ENCODE measurements at places on chromosomes 2 and 18.

GRCh38 chr2:63432373-63432772, 155.9 kb downstream of the WDPCP start:
- no peak for DNase-seq

- DNase-seq = no peak
Measured at GRCh38 chr2:216621292-216621691, 11.9 kb upstream of the IGFBP2 start.

DNA sequence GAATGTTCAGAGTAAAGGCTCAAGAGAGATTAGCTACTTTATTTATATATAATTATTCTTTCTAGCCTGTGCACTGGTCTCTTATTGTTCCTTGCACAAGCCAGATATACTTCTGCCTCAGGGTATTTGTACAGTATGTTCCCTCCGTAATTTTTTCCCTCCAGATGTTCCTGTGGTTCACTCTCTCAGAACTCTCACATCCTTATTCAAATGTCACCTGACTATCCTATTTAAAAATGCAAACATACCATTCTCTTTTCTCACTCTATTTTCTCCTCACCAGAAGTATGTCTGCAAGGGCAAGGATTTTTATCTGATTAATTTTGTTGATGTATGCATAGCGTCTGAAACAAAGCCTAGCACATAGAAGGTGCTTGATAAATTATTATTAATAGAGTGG, 64.0 kb upstream of the CERS6 start:
- no peak for DNase-seq

- no peak for DNase-seq
Measured at GRCh38 chr18:35639296-35639695, 57.8 kb downstream of the GALNT1 start.

DNA sequence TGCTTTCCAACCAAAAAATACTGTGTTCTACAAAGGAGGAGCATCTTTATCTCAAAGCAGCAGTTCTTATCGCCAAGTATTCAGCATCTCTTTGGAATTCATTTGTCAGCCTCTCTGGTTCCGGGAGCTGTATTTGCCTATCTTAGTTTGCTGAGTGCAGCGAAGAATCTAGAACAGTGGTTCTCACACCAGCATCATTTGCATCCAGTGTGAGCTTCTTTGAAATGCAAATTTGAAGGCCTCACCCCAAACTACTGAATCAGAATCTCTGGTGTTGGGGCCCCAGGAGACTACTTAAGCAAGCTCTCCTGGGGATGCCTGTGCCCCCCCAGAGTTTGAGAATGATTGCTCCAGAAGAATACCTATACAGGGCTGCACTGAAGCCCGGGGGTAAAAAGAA, 1.5 kb upstream of the PTPN2 start:
- no peak for DNase-seq

DNA sequence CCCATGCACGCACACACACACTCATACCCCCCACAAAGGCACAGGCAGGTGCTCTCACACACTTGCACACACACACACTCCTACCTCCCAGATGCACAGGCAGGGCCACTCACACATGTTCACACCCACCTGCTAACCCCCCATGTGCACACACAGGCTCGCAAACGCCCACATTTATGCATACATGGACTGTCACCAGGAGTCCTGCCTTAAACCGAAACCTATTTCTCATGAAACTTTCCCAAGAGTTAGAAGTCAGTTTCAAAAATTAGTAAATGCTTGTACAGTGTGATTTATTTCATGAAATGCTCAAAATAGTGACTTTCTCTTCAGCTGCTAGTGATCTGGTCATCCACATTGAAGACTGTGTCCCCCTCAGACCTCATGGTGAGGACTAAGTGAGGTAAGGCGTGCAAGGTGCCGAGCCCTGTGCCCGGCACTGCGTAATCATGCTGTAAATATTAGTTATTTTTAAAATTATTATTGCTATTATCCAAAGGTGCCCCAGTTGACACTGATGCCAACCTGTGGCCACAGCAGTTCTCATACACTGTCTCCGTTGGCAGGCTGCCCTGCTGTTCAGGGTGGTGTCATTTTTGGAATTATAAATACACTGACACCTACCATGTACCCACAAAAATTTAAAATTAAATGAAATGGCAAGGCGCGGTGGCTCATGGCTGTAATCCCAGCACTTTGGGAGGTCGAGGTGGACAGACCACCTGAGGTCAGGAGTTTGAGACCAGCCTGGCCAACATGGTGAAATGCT, 12.4 kb downstream of the CNNM4 start:
- no peak for DNase-seq

DNA sequence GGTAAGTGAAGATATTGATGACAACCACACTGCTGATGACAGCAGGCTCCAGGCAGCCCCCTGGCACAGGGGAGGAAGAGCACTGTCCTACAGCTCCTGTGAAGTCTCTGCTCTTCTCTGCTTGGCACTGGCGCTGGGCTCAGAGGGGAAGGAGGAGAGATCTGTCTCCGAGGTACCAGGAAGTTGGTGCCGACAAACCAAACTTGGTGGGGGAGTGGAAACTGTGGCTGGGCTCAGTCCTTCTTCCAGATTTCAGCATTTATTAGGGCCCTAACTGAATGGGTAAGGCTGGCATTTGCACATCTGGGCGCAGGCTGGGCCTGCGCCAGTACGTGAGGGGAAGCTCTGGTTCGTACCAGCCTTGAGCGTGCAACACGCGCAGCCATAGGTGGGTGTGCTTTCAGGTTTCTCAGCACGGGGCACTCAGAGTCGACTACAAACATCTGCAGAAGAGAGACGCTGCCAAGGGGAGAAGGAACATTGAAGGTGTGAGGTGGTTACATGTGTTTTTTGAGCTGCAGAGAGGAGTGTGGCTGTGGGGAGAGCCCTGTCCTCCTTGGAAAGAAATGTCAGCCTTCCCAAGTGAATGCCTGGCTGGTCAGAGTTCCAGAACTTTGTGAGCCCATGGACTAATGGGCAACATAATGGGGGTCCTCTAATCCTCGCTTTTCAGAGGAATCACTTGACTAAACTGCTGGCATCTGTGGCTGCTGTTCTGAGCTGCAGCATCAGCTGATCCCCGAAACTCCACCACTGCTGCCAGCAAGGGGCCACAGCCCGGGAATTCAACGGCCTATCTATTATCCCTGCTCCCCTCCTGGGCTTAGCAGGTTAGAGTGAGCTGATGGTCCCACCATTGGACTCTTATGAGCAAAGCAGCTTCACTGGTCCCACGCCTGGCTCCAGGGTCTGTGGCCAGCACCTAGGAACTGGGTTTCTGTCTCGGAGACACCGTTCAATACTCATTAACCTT, 55.2 kb upstream of the SEMA4C start:
- no peak for DNase-seq

DNA sequence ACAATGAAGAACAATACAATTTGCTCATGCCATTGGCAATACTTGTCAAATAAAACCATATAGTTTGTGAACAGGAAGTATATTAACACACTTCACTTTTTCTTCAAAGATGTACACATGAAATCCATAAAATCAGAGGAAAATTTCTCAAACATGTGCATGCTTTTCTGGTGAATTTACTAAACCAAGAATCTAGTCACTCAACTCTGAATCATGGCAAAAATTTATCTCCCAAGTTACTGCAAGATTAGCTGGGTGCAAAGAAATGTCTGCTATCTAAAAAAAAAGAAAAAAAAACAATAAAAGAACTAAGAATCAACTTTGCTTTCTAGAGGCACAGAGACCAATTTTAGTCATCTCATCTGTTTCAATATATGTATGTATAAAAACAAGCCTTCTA, 419.2 kb downstream of the NR4A2 start:
- DNase-seq = no peak

DNA sequence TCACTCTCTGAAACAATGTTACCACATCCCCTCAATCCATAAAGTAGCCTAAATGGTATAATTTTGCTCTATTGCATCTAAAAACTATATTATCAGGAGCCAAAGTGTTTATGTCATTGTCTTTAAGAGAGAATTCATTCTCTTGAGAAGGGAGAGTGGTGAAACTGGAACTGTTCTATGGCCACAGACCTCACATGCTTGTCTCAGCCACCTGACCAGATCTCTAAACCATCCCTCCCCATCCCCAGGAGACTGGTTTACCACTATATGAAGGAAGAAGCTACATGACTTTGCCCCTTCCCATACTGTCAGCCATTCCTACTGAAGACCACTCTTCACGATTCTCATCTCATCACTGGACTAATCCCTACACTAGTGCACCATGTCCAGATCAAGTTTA, 9.6 kb downstream of the CDH7 start:
- DNase-seq = no peak

- DNase-seq = no peak
Measured at GRCh38 chr18:24055009-24055804, 40.7 kb downstream of the TTC39C start.

GRCh38 chr2:219551441-219552381, 7.9 kb downstream of the TMEM198 start:
- DNase-seq = no peak

DNA sequence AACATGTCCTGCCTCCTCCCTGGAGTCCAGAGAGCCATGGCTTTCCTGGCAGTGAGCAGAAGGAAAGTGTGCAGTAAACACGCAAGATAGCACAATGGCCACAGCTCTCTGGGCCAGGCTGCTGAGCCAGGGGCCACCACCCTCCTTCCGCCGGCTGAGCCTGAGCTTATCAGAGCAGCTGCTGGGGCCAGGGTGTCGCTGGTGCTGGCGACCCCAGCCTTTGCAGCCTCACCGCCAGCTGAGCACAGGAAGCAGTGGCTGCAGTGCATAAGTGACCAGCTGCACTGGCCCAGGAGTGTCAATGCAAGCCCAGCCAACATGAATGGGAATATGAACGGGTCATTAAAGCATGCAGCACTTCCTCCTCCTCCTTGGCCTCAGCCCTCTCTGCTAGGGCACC, 172.0 kb downstream of the ZFP36L2 start:
- DNase-seq = no peak

DNA sequence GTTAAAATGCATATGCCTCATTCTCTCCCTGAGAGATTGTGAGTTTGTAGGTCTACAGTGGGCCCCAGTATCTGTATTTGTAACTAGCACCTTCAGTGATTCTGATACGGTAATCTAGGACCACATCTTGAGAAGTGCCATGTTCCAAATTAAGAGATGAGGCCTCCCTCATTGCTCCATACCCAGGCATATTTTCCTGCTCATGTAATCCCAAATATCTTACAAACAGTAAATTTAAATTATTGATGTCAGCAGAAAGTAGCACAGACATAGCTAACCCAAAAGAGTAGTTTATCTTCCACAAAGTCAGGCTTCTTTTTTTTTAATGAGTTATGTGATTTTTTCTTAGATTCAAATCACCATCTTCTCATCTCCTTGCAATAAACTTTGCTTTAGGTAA, 263.8 kb downstream of the SETBP1 start:
- DNase-seq = no peak

DNA sequence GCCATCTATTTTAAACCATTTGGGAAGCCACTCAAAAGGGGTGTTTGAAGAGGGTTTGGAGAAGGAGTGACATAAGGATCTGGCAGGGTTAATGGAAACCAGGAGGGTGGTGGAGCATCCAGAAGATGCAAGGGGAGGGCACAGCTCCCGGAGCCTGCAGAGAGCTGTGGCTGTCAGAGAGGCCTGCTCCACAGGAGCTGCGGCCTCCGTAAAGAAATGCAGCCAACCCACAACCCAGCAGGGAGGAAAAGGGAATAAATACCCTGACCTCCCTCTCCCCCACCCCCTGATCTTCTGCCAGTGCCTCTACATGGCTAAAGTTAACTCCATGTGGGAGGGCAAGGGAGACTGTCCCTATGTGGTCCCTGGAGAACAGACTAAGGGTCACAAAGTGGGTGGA, 567.1 kb upstream of the POU3F3 start:
- no peak for DNase-seq

GRCh38 chr2:189587780-189588179, 7.2 kb upstream of the SLC40A1 start:
- no peak for DNase-seq

DNA sequence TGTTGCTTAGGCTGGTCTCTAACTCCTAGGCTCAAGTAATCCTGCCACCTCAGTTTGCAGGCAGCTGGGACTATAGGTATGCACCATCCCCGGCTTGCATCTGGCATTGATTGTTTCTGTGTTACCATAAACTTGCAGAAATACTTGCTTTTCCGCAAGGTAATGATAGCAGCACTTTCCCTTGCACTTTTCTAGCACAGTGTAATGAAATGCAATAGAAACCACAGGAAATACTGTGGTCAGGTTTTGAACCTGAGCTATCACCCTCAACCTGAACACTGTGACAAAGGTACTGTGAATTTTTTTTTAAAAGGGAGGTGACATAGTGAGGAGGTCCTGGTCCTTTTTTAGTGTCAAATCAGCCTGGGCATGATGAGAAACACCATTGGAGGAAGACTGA, 38.3 kb downstream of the DHRS9 start:
- DNase-seq = no peak
